Ureter (tissue), 1 donor: ENCODE measurements at places on chromosomes 1 and 21. TPM values are rescaled to one million over a fixed set of nuclear protein-coding genes. Genes with fewer than 3 reads are reported as not detected.
A peak's percentile ranks its signal among the peaks of the same experiment; 100 is the strongest.

The REN gene
- total RNA-seq = 0.89 TPM

The KLHL21 gene
- total RNA-seq = 25.8 TPM

The CFAP126 gene
- not detected for total RNA-seq

The SLC25A34 gene
- 3.9 TPM for total RNA-seq

DNA sequence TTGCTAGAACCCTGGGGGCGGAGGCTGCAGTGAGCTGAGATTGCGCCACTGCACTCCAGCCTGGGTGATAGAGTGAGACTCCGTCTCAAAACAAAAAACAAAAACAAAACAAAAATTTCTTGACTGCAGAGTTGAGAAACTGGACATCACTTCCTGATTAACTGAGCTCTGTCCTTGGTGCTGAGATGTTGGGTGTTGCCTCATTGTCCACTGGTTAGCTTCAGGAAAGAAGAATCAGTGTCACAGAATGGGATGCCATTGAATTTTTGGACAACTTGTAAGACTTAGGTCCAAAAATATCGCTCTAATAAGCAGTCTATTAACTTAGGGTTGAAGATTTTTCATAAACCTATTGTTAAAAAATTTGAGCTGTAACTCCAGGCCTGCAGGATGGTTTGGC lies 23.8 kb upstream of the KCNA10 start:
- no peak for DNase-seq

DNA sequence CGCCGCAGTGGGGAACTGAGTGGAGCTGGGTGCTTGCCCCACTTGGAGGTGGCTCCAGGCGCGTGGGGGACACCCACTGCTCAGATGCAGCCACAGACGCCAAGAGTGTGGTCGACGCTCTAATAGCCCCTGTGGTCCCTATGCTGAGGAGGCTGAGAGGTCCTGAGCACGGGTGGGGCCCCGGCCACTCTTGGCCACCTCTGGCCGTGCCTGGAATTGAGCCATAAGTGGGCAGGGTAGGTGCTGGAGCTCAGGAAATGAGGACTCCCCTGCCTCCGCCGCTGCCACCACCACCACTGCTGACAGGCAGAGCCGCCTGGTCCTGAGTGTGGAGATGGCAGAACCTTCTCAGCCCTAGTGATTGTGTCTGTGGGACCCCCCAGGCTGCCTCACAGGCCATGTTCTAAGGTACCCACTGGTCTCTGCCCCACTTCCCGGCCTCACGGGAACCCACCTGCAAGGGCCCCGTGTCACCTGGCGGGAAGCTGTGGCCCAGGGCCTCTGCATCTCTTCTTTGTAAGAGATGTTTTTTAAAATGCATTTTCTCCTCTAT lies 34.6 kb upstream of the DIP2A start:
- DNase-seq = no peak

GRCh38 chr1:188270497-188270896 lies 1441.7 kb downstream of the PLA2G4A start:
- DNase-seq = no peak

GRCh38 chr1:92211166-92211565 lies 6.5 kb upstream of the C1orf146 start:
- no peak for DNase-seq

GRCh38 chr1:118266436-118266835 lies 81.4 kb upstream of the SPAG17 start:
- DNase-seq = no peak

DNA sequence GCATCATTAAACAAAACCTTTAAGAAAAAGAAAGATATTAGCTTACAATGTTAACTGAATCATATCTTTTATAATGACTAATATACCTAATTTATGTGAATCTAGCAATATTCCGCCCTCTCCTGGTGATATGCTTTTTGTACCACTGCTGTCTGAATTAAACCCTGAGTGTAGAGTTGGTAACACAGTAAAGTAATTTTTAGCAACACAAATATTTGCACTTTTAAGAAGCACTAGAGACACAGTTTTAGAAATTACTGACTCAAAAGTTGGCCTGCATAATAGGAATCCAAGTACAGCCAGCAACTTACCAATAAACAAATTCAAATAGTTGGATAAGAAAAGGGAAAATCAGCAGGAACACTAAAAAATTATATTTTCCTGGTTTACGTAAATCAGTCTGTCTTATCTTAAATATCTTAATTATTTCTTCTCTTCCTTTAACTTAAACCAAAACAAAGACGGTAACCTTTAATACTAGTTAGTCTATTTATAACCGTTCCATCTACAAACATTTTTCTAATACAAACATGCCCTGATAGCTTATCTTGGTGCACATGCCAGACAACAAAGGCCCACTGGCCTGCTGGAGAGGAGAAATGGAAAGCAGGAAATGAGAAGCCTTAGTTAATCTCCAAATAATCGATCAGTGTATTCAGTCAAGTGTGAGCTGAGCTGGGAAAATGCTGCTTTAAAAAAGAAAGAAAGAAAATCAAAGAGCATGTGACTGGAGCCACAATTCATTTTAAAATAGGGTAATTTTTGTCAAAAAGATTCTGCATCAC lies 246.0 kb downstream of the RERE start:
- DNase-seq = no peak

DNA sequence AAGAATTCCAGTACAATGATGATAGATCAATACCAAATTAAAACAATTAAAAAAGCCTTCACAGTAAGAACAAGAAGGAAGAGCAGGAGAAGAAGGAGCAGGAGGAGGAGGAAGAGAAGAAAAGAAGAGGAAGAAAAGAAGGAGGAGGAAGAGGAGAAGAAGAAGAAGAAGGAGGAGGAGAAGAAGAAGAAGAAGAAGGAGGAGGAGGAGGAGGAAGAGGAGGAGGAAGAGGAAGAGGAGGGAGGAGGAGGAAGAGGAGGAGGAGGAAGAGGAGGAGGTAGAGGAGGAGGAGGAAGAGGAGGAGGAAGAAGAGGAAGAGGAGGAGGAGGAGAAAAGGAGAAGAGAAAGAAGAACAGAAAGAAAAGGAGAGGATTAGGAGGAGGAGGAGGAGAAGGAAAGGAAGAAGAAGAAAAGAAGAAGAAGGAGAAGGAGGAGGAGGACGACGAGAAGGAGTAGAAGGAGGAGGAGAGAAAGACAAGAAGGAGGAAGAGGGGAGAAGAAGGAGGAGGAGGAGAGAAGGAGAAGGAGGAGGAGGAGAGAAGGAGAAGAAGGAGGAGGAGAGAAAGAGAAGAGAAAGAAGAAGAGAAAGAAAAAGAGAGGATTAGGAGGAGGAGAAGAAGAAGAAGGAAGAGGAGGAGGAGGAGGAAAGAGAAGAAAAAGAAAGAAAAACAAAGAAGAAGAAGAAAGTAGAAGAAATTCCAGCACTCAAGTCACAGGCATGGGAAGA lies 68.5 kb upstream of the GRIK3 start:
- no peak for DNase-seq

GRCh38 chr1:6686294-6686693 lies 15.3 kb downstream of the DNAJC11 start:
- DNase-seq = no peak

DNA sequence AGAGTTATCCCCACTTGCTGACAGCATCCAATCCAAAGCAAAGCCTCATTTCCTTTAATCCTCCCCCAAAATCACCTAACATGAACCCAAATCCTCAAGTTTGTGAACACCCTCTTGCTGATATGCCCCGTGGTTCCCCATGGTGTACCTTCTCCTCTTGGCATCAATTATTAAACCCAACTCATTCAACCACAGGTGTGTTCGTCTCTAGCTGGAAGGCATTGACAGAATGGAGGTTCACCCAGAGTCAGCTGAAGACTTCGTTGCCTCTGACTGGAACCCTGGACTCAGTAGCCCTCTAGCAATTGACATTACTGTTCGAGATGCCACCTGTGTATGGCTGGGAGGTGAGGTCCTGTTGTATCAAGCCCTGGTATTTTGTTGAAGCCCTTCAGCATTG lies 22.8 kb downstream of the SLC30A10 start:
- no peak for DNase-seq

GRCh38 chr21:17462276-17462981 lies 50.4 kb upstream of the CXADR start:
- DNase-seq = peak; percentile 52

DNA sequence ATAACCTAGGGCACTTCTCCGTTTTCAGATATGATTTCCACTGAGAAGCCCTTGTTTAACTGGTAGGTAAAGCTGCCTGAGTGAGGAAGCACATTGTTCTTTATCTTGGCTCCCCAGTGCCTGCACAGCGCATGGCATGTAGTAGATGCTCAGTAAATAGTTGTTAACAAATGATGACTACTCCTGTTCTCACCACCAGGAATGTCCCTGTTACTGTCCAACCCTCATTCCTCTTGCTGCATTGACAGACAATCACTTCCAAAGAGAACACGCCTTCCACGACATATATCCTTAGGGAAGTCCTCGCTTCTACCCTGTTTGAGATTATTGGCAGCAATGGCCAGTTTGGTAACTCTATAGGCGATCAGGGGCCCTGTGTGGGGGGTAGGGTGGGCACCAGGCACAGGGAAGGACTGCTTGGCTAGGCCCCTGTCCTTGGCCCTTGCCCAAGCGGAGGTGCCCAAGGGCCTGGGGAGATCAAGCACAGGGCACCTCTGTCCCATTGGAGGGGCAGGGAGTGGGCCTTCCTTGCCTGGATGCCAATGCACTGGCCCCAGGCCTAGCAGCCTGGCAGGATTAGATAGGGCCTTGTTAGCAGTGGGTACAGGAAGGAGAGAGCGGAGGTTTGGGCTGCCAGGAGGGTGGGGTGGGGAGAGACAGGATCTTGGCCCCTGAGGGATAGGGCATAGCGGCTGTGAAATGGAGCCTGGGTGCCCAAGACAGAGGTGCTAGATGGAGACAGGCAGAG lies 10.2 kb downstream of the NES start:
- no peak for DNase-seq

- no peak for DNase-seq
These were observed 33.6 kb downstream of the AHDC1 start for GRCh38 chr1:27570356-27570755.

DNA sequence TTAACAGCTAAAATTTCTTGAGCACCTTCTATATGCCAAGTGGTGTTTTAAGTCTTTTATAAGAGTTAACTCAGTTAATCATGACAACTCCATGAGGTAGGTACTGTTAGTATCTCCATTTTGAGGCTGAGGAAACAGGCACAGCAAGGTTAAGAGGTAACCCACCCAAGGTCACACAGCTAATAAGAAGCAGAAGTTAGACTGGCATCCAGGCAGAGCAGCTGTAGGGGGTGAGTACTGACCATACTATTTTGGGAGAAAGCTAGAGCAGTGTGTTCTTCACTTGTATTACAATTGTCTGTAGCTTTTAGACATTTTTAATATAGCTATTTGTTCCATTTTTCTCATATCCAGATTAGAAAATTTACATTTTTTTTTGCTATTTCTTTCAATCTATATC lies 4.8 kb downstream of the ATP6V1G3 start:
- DNase-seq = no peak

- DNase-seq = no peak
These were observed 51.9 kb upstream of the GJA8 start for GRCh38 chr1:147850737-147851136.

DNA sequence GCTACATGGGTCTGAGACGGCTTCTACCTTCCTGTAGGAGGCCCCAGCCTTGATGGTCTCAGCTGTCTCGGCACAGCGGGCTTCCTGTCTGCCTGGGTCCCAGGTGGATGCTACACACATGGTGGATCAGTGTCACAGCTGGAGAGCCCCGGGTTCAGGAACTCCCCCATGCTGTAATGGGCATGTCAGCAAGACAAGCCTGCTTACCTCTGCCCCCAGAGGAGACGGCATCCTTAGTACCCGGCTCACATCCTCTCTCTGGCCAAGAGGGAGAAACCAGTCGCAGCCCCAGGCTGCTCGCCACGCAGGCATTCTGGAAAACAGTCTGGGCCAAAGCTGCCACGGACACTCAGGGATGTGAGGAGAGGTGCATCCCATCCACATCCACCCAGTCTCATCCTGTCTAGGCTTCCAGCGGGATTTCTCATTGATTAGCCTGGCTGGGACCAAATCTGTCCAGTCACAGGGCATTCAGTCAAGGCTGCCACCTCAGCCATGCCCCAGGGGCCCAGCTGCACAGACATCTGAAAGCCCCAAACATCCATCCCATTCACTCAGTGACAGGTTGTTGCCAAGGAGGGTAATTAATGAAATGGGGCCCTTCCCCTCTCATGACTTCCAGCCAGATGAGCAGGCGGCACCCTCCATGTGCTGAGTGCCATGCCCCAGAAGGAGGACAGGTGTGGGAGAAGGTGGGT lies 10.5 kb downstream of the SNAP47 start:
- no peak for DNase-seq

DNA sequence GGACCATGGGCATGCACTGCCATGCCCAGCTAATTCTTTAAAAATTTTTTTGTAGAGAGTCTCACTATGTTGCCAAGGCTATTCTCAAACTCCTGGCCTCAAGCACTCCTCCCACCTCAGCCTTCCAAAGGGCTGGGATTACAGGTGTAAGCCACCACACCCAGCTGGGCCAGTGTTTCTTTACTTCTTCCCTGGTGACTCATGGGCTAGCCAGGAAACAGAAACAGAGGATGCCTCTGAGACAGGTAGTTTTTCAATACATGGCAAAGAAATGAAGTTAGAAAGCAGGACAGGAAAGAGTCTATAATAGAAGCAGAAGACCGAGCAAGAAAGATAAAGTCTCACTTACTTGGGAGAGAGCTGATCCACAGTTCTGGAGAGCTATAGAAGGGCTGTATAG lies 7.6 kb upstream of the C1orf74 start:
- DNase-seq = no peak

- no peak for DNase-seq
These were observed 95.4 kb upstream of the CLDN14 start for GRCh38 chr21:36575306-36575705.

GRCh38 chr1:29388884-29389283 lies 152.6 kb downstream of the PTPRU start:
- DNase-seq = no peak

GRCh38 chr1:226785805-226786204 lies 46.7 kb upstream of the ITPKB start:
- DNase-seq = no peak

DNA sequence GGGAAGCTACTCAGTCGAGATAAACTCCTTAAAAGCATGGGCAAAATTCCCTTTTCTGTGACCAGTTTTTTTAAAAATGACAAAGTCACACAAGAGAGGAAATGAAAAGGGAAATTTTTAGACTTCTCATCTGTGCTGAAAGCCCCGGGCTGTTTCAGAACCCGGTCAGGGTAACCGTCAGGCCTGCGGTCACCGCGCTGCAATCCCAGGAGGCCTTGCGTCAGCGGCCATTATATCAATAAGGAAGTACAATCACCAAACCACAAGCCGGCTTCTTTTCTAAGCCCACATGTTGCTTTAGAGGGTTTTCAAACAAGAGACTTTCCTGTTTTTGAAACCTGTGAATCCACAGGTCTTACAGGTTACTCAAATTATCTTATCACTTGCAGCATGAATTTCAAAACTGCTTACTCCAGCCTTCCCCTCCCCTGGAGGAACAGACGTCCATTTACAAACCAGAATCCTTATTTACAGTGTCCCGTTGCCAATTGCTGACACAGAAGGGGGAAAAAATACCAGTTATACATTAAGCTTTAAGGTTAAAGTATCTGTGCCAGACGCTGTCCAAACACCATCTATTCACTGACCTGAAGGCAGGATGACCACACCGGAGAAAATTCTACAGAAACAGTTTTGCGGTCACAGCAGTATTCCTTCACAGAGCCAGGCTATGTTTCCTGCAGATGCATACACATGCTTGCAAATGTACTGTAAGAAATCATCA lies 165.3 kb downstream of the TOMM20 start:
- peak; percentile 89 for DNase-seq
